ENCODE measurements at places on chromosomes 5 and 9. TPM values are rescaled to one million over a fixed set of nuclear protein-coding genes. Genes with fewer than 3 reads are reported as not detected.

The FAM221B gene
- total RNA-seq: not detected

The CSF1R gene
- 6.4 TPM for total RNA-seq

The PCDHB7 gene
- 8.9 TPM for total RNA-seq

The GRXCR2 gene
- not detected for total RNA-seq

The GALNT12 gene
- 3.2 TPM for total RNA-seq

The PIK3R1 gene
- total RNA-seq: 114 TPM

The HTR4 gene
- total RNA-seq: 0.49 TPM

The CORO2A gene
- total RNA-seq: 4.2 TPM

The OLFML2A gene
- 3.2 TPM for total RNA-seq

The CEL gene
- 0.49 TPM for total RNA-seq

The CDH9 gene
- total RNA-seq: 10.3 TPM

The SPINK13 gene
- total RNA-seq: not detected

The FGF1 gene
- total RNA-seq: 6.1 TPM

The BARHL1 gene
- total RNA-seq: not detected

The ENTR1 gene
- 31.7 TPM for total RNA-seq

The GPRIN1 gene
- 104 TPM for total RNA-seq

The IRX4 gene
- not detected for total RNA-seq

The POLR1E gene
- 30.2 TPM for total RNA-seq

The NR2F1-AS1 gene
- total RNA-seq: 50.4 TPM

The GFM2 gene
- total RNA-seq: 48.7 TPM
